ENCODE measurements at places on chromosomes 5 and 9. TPM values are rescaled to one million over a fixed set of nuclear protein-coding genes. Genes with fewer than 3 reads are reported as not detected.

PIP5K1B gene
- 0.72 TPM for polyA plus RNA-seq

CDKN2B-AS1 gene
- not detected for polyA plus RNA-seq

HRCT1 gene
- polyA plus RNA-seq = 0.84 TPM

COL15A1 gene
- 3.4 TPM for polyA plus RNA-seq

CCL27 gene
- 2.9 TPM for polyA plus RNA-seq

MTREX gene
- polyA plus RNA-seq = 94.8 TPM

SHOC1 gene
- polyA plus RNA-seq = not detected
